ENCODE measurements at places on chromosomes 6 and 20.

DNA sequence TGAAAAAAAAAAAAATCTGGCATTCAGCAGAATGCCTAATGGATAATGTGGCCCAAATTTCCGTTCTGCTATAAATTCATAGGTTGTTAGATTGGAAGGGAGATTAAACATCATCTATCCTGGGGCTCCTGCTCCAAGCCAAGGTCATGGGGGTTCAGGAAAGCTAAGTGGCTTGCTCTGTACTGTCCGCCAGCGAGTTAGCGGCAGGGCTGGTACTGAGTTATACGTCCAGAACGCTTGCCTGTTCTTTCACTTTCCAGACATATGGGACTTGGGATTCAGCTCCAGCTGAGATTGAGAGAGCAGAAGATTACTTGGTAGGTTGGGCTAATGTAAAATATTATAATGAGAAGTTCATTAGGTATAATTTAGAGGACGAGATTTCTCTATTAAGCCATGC lies 858 bp downstream of the RWDD1 start:
- DNase-seq = no peak

DNA sequence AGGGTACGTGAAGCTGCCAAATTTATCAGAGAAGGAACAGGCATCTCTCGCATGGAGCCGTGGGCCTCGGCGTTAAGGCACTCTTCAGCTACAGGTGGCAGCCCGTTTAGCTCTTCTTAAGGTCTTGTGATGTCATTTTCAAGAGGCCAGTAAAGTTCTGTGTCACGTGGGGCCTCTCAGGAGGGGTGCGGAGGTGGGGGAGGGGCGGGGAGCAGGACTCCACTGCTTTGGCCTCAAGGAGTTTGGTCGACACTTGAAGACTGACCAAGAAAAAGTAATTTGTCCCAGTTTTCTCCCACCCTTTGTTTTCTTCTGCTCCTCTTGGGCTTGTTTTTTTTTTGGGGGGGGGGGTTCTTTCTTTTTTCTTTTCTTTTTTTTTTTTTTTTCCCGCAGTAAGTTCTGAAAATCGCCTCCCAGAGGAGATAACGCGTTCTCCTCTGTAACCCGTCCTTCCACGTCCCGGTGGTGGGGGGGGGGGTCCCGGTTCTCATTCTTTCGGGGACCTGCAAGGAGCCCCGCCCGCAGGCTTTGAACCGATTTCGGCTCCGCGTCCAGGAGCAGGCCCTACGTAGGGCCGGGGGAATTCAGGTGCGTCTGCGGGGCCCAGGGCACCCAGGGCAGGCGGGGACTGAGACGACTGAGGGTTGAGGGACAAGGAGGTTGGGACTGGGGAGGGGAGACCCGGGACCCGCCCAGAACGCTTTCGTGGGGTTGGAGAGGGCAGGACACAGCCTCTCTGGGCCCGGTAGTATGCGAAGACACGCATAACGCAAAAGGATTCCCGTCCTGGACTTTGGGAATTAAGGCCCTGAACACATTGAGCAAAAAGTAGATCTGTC lies 26.0 kb downstream of the GPX6 start:
- DNase-seq = peak; percentile 32

DNA sequence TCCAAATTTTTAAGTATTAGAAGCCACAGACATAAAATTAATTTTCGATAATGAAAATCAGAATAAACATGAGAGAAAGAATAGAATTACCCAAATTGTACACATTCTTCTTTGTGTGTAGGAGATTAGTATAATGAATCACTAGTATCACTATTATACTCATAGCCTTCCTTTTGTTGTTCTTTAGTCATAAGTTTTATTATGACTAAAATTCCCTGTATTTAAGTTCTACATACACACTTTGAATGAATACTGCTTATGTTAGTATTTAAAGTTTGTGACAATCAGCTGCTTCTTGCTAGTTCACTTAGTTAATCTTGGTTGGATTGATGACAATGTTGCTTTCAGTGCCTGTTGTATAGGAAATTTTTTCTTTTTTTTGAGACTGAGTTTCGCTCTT lies 72.7 kb downstream of the CCDC170 start:
- no peak for DNase-seq

DNA sequence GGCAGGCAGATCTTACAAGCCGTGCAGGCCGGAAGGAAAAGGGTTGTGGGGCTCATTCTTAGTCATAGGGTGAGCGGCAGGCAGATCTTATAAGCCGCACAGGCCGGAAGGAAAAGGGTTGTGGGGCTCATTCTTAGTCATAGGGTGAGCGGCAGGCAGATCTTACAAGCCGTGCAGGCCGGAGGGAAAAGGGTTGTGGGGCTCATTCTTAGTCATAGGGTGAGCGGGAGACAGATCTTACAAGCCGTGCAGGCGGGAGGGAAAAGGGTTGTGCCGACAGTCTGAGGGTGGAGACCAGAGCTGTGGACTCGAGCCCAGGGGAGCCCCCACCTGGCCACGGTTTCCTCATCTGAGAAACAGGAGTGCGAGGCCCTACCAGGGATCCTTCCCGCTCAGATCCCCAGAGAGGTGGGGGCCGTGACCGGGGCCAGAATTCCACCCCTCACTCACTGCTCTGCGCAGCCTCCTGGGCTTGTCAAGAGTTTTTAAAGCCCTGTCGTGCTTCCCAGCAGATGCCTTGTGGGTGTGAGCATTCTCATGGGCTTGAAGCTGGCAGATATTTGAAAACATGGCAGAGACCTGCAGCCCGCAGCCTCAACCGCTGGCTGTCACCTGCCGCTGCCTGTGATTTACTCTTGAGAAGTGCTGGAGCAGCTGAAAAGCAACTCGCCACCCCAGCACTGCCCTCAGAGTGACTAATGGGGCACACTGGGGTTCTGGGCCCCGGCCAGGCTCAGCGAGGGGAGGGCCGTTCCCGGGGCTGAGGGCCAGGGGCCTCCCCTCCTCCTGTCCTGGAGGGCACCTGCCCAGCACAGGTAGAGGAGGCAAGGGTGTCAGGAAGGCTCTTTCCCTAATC lies 31.9 kb downstream of the NTSR1 start:
- DNase-seq = peak; percentile 18

GRCh38 chr6:123629258-123629941 lies 7.3 kb downstream of the TRDN start:
- no peak for DNase-seq

DNA sequence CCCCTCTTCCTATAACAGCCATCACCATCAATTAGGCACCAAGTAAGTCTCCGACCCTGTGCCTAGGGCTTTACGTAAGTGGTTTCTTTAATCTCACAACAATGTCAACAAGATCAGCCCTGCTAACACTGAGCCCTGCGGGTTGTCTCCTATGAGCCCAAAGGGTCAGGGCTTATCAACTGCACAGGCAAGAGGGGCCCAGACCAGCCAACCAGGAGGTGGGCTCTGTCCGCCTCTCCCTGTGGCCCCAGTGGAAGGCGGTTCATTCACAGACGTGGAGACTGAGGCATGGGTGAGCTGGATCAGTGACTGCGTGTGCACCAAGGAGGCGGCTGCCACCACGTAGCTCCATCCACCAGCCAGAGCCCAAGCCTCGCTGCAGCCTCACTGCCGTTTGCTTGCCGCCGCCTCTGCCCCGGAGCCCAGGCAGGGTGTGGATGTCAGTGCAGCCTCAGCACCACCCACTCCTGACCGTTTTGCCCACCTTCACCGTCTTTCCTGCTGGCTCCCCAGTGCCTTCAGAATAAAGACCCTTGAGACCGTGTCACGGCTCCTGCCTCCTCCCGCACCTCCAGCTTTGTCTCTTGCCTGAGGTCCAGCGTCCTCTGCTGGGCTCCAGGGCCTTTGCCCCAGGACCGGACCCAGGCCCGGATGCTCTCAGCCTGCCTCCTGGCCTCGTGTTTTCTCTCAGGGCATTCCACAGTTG lies 78.7 kb downstream of the DLL1 start:
- DNase-seq = no peak

DNA sequence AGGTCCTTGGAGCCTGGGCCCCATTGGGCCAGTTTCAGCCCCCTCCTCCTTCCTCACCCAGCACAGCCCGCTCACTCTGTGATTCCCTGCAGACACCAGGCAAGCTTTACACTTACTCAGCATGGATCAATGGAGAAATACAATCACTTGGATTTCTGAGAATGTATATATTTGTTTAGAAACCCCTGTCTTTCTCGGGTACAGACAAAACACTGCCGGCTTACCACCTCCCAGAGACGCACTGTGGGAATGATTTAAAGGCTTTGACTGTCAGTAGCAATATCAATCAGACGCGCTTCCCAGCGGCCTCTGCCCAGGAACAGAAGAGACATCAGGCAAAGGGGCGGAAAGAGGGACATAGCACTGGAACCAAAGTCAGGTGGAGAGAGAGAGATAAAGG lies 186.5 kb downstream of the MAFB start:
- DNase-seq = no peak

- DNase-seq = no peak
Measured at GRCh38 chr6:90691823-90692222, 105.0 kb upstream of the MAP3K7 start.

GRCh38 chr6:152184573-152184916 lies 377.1 kb downstream of the ESR1 start:
- no peak for DNase-seq

DNA sequence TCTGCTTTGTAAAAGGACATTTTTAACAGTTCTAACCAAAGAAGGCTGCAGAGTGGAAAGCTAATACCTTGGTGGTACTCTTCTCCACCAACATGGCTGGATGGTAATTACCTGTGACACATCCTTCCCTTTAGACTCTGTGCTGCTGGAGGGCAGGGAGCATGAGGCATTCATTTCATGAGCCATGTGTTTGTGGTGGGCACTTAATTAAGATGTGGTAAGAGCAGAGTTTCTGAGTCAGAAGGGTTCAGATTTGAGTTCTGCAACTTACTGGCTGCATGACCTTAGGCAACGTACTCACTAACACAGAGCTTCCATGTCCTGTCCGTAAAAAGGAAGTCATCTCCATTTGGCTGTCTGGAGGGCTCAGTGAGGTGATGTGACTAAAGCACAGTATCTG lies 9.1 kb upstream of the ZNF133 start:
- no peak for DNase-seq

All from smooth muscle cell of the brain vasculature (primary cell).